ENCODE measurements at places on chromosomes 16 and 17.

DNA sequence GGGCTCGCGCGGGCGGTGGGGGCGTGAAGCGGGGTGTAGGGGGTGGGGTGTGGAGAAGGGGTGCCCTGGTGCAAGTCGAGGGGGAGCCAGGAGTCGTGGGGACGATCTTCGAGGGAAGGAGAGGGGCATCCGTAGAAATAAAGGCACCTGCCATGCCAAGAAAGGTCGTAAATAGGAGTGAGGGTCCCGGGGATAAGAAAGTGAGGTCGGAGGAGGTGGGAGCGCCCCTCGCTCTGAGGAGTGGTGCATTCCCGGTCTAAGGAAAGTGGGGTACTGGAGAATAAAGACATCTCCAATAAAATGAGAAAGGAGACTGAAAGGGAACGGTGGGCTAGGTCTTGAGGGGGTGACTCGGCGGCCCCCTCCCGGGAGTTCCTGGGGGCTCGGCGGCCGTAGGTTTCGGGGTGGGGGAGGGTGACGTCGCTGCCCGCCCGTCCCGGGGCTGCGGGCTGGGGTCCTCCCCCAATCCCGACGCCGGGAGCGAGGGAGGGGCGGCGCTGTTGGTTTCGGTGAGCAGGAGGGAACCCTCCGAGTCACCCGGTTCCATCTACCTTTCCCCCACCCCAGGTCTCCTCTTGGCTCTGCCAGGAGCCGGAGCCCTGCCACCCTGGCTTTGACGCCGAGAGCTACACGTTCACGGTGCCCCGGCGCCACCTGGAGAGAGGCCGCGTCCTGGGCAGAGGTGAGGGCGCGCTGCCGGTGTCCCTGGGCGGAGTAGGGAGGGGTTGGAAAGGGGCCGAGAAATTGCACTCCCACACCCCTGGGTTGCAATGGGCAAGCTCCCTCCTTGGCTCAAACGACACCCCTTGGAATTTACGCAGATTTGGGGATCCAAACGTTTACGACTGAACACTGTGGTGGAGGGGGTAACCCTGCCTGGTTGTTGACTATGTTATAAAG is 888 bp downstream of the CDH1 start:
- DNase-seq, result no peak

- no peak for DNase-seq
These were observed 65.2 kb downstream of the NKD1 start for GRCh38 chr16:50613281-50613963.

- DNase-seq, result no peak
These were observed 66.1 kb downstream of the BCAS3 start for GRCh38 chr17:60743799-60744198.

DNA sequence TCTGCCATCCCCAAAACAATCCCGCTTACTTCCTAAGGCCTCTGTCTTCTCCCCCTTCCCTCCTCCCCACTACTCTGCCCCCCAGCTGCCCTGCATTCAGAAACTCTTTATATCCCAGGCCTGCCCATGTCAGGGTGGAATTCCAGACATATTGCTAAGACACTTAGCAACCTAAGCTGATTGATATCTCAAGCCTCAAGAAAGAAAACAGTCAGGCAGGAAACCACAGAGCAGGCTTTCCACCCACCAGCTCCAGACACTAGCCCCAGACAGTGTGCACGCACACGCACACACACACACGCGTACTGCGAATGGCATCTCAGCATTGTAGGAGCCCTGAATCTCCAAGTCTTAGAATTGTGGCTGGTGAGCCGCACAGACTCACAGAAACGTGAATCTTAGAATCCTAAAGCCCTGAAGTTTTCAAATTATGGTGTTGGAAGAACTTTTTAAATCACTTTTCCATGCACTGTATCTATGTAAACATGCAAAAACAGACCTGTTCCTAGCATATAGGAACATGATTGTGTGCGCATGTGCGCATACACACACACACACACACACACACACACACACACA is 8.8 kb upstream of the LPCAT2 start:
- no peak for DNase-seq

DNA sequence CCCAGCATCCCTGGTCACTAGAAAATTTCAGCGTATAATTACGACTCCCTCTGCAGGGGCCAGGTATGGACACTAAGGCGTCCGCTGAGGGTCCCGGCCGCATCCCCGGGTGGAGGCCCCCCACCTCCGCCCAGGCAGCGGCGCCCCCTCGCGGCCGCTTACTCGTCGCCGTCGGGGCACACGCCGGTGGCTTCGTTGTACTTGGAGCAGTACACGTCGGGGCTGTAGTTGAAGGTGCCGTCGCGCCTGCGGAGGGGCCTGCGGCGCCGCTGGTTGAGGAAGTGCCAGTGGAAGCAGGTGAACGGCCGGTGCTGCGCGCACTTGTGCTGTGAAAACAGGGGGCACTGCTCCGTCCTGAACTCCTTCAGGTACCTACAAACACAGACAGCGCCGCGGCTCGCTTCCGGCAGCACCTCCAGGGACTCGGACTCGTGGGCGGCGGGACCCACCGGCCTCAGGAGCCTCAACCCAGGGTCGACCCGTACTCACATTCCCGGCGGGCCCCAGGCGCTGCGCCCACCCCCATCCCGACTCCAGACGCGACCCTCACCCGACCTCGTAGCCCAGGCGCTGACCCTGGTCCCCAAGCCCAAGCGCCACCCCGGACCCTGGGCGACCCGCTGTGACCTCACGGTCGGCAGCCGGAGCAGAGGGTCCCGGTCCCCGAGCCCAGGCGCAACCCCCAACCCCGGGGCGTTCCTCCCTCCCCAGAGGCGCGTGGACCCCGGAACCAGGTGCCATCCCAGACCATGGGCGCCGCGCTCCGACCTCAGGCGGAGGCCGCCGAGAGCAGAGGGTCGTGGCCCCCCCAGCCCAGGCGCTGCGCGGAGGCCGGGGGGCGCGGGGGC is 596 bp downstream of the UNKL start:
- peak; percentile 48 for DNase-seq

- no peak for DNase-seq
These were observed 16.7 kb downstream of the CTRL start for GRCh38 chr16:67914758-67915495.

- no peak for DNase-seq
These were observed 45.5 kb downstream of the CYTH1 start for GRCh38 chr17:78736526-78737079.

DNA sequence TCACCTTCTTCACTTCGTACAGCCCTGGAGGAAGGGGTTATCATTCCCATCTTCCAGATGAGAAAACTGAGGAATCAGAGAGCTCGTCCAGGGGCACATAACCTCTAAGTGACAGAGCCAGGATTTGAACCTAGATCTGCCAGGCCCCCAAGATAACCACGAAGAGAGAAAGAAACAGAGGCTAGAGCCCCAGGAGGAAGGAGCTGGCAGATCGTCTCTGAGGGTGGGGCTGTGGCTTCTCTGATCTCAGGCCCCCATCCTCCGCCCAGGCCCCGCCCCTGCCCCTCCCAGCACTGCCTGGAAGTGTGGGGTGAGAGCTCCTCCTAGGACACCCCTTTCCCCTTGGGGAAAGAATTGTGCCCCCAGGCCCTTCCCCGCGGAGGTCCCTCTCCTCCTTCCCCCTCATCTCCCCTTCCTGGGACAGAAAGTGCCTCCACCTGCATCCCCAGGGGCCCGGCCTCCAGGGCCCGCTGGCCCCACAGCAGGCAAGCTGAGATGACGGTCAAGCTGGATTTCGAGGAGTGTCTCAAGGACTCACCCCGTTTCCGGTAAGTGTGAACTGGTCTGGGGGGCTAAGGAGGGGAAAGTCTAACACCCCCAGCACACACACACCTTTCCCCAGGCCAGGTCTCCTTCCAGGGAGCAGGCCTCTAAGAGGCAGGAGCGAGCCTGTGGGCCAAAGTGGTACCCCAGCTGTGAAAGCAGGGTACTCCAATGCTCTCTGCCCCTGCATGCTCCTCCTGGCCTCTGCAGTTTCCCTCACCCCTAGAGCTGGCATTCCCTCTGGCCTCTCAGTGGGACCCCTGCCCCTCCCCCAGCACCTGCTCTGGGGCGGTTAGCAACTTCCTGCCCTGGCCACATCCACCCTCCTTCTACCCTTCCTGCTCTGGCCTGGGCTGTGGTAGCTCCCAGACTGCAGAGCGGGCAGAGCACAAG is at the start of gene ACAP1:
ACAP1 (plus strand) TSS at position 290 of the 936 bp plus-strand sequence; CDS start at position 496, 206 bp downstream.
- peak; percentile 91 for DNase-seq
